ENCODE measurements at places on chromosomes 16 and 17. TPM values are rescaled to one million over a fixed set of nuclear protein-coding genes. Genes with fewer than 3 reads are reported as not detected.

- no peak for DNase-seq
Observed at GRCh38 chr17:64145375-64145750, 15.4 kb upstream of the ERN1 start.

GRCh38 chr17:11840052-11840451, 157.2 kb downstream of the ZNF18 start:
- DNase-seq = no peak

GRCh38 chr16:73997340-73997711, 299.3 kb upstream of the PSMD7 start:
- no peak for DNase-seq

- DNase-seq = no peak
Observed at GRCh38 chr17:45687594-45687993, 96.5 kb upstream of the CRHR1 start.

DNA sequence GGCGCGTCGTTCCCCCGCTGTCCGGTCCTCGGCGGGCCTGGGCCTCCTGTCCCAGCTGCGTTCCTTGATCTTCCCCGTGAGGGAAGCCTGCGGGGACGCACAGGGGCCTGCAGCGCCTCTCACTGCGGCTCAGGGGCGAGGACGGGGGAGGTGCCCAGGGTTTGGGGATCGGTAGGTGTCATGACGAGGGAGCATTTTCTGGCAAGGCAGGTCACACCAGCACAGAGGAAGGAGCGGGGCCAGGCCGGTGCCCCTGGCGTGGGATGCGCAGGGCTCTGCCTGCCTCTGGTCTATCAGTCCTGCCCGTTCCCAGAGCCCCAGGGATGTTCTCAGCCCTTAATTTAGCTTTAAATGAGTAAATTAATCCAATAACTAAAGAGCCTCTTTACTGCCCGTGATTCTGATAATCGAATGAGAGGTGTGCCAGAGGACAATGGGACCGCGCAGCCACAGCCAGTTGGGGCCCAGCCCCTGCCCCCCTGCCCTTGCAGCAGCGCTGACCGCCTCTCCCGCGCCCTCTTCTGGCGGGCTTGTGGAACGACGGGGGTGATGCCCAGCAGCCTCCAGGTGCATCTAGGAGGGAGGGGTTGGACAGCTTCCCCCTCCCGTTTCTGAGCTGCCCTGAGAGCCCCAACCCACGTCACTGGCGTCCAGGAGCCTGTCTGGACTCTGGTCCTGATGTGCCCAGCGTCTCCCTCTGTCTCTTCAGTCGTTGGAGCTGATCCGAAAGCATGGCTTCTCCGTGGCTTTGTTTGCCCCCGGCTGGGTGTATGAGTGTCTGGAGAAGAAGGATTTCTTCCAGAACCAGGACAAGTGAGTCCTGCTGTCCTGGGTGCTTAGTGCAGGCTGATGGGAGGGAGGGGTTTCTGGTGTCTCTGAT, 7.9 kb downstream of the ENGASE start:
- peak; percentile 54 for DNase-seq

GRCh38 chr17:36674278-36674650, 72.9 kb downstream of the MRM1 start:
- no peak for DNase-seq

DNA sequence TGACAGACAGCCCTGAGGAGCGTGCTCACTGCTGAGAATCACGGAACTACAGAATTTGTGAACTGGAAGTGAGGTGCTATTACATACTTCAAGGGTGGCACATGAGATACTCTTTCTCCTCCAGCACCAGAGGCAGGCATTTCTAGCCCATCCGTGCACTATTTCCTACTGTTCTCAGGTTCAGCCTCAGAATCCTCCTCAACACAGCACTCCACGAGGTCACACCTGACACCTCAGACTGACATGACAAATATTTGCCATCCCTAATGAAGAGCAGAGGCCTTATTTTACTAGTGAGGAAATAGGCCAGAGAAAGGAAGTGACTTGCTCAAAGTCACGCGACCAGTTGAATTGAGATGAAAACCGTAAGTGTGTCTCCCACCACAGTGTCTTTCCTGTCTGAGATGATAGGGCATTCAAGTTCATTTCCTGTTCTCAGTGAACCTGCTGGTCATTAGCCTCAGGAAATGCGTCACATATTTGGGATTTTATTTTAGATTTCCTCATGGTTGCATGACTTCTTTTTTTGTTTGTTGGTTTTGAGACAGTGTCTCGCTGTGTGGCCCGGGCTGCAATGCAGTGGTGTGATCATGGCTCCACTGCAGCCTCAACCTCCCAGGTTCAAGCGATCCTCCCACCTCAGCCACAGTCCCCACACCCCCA, 23.6 kb downstream of the SEZ6 start:
- no peak for DNase-seq

GRCh38 chr17:10803830-10804475, at the start of gene TMEM238L:
TSS of gene TMEM238L (minus strand) at chr17:10804099. CDS start at chr17:10803963, 136 bp downstream.
- DNase-seq = no peak

- DNase-seq = no peak
Observed at GRCh38 chr16:814974-815373, 14.4 kb upstream of the GNG13 start.

DNA sequence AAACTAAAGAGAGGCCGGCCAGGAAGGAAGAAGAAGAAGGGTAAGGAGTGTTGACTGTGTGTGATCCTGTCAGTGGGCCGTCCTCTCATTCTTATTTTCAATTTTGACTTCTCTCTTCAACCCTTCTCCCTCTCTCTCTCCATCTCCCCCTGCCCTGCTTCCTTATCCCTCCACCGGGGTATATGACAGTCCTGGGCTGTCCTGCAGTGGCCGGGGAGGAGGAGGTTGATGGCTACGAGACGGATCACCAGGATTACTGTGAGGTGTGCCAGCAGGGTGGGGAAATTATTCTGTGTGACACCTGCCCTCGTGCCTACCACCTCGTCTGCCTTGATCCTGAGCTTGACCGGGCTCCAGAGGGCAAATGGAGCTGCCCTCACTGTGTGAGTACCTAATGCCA, 5.6 kb downstream of the CHD3 start:
- no peak for DNase-seq

DNA sequence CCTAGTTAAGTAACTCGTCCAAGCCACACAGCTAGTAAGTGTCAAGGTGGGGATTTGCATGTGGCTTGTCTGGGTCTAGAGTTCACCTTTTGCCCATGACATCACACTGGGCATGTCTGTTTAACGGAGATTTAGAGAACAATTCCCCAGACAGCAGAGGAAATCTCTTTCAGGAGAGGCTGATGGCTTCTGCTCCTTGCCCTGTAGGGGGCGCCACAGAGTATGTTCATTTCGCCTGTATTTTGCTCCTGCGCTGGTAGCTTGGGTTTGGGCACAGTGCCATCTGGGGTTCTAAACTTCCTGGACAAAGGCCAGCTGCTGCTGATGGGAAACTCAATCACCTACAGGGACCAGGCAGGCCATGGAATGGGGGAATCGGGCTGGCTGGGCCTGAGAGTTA, 20.4 kb downstream of the OTOA start:
- DNase-seq = no peak

TMIGD1 gene
- total RNA-seq = not detected

NUPR1 gene
- not detected for total RNA-seq

MRC2 gene
- total RNA-seq = 6.3 TPM

PRSS21 gene
- total RNA-seq = not detected

HEATR9 gene
- total RNA-seq = not detected

TBX4 gene
- not detected for total RNA-seq
